ENCODE measurements at places on chromosomes 1 and 21.

- DNase-seq: no peak
Measured at GRCh38 chr1:60984062-60984799, 98.1 kb upstream of the NFIA start.

DNA sequence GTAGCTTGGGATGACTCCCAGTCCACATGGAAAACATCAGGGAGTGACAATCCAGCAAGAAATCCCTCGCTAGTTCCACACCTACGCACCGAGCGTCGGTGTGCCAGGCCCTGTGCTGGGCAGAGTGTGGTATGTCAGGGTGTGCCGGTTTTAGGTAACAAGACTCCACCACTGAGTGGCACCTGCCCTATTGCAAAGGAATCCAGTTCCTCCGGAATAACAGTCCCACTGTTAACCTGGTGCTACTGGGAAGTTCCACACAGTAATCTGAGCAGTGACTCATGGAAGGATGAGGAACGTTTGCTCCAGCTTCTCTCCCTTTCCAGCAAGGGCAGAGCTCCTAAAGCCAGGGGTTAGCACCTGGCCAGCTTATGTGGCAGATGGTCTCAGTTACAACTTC lies 14.3 kb downstream of the RNF207 start:
- no peak for DNase-seq

DNA sequence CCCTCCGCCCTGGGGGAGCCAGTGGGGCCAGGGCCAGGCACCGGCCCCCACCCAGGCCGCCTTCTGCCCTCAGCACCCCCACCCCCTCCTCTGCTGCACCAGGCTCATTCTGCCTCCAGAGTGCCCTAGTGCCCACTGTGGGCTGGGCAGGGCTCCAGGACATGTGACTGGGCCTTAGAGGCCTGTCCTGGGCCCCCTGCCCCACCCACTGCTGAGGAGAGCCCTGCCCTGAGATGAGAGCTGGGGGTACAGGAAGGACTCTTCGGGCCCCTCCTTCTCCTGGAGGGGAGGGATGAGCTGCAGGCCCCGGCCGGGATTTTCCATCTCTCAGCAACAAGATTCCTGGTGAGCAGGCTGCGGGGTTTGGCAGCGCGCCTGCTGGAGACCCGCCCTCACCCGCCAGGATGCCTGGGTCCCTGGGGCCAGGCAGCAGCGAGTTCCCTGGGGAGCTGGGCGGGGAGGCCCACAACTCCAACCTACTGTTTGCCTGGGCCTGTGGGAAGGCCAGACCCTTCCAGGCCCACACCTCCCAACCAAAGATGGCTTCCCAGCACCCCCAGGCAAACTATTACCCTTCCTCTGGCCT lies 14.0 kb downstream of the AHDC1 start:
- no peak for DNase-seq

- peak; percentile 78 for DNase-seq
Measured at GRCh38 chr1:8439015-8439702, 121.2 kb downstream of the SLC45A1 start.

GRCh38 chr1:17861685-17862084 lies 106.6 kb downstream of the ACTL8 start:
- no peak for DNase-seq

GRCh38 chr1:246329900-246330299 lies 177.2 kb downstream of the SMYD3 start:
- DNase-seq: peak; percentile 79

DNA sequence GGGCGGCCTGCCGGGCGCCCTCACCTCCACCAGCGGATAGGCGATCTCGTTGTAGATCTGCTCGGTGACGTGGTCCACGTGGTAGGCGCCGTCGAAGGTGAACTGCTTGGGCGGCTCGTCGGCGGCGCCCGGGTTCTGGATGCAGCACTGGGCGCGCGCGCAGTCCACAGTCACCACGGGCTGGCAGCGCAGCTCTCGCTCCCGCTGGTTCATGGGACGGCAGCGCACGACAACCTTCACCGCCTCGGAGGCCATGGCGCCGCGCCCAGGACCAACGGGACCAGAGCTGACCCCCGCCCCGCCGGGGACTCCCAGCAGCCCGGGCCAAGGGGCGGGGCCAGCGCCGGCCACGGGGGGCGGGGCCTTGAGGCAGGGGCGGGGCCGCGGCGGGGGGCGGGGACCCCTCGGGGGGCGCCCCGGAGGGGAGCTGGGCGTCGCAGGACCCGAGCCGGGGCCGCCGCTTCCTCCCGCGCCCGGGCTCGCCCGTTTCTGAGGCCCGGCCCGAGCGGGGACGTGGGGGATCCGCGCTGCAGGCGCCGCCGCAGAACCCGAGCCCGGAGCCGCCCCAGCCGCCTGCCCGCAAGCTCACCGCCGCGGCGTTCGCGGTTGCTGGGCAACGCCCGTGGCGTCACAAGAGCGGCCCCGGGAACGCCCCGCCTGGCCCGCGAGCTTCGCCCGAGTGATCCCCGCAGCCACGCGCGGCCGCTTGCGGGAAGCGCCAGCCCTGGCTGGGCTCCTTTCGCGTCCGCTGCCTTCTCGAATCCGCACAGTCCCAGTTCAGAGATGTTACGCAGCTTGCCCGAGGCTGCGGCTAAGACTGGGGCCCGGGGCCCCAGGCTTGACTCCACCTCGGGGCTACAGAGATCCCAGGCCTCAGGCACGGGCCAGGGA lies at the start of gene KIF17:
Gene KIF17 (minus strand): TSS at position 556 of the 891 bp plus-strand sequence. CDS start 301 bp downstream, at position 255.
- peak; percentile 87 for DNase-seq

GRCh38 chr1:46969014-46969619 lies 27.8 kb upstream of the CYP4A11 start:
- no peak for DNase-seq

- no peak for DNase-seq
Measured at GRCh38 chr1:147522775-147523174, 18.5 kb upstream of the BCL9 start.

DNA sequence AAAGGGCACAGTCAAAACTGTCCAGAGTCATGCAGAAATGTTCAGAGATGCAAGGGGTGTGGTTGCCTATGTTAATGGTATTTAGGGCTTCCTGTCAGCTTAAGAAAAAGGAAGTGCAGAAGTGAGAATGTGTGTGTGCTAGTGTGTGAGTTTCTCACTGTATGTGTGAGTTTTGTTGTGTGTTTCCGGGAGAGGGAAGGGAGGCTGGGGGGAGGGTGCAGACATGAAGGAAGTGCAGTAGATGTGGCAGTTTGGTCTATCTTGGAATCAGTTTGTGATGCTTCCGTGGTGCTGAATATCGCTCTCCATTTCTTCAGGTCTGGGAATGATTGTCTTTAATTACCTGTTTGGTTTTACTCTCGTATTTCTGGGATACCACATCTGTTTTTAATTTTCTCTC lies 16.5 kb upstream of the ATP6V1G3 start:
- DNase-seq: peak; percentile 18

- peak; percentile 50 for DNase-seq
Measured at GRCh38 chr1:29237852-29238619, 1.7 kb downstream of the PTPRU start.

DNA sequence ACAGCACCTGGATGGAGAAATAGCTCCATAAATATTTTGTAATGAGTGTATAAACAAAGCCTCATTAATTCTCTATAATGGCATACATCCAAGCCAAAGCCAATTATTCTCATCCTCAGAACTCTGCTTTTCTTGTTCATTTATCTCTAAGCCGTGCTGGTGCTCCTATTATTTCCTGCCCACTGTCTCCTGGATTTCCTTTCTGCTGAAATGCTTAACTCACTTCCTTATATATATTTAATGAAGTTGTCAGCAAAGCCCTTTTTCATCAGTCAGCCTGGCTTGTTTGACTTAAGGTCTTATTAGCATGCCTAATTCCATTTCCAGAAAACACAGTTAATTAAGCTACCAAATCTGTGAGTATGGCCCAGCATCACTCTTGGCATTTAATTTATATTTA lies 93.4 kb downstream of the SLC25A24 start:
- no peak for DNase-seq

- no peak for DNase-seq
Measured at GRCh38 chr1:156464335-156464734, 36.2 kb downstream of the MEF2D start.

DNA sequence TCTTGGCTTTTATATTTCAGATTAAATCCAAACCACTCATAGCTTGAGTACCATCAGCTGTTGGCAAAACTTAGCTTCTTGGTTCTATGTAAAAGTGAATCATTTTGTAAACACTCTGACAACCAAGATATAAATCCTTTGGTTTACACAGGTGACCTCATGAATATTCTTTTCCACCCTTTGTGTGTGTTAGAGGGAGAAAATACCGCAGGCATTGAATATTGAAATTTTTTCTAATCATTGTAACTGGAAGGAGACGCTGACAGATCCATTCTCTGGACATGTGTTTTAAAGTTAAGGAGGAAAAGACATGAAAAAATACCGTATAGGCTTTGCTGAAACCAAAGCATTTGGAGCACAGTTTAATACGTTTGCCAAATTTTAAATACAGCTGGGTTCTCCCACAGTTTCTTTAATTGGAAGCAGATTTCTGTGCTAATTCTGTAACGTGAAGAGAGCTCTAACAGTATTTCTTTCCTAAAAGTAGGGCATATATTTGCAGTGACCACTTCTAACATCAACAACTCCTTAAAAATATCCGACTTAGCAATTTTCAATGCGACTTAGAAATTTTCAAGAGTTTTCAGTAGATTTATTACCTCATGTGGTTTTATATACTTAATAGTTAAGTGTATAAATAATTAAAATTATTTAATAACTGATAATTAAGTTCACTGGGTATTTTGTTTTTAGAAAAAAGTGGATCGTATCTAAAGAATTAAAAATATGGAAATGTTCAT lies 388.2 kb downstream of the USP25 start:
- no peak for DNase-seq

GRCh38 chr21:38376235-38376634 lies 119.4 kb downstream of the KCNJ15 start:
- DNase-seq: no peak

GRCh38 chr1:63317817-63318152 lies 4.6 kb upstream of the FOXD3 start:
- DNase-seq: no peak

DNA sequence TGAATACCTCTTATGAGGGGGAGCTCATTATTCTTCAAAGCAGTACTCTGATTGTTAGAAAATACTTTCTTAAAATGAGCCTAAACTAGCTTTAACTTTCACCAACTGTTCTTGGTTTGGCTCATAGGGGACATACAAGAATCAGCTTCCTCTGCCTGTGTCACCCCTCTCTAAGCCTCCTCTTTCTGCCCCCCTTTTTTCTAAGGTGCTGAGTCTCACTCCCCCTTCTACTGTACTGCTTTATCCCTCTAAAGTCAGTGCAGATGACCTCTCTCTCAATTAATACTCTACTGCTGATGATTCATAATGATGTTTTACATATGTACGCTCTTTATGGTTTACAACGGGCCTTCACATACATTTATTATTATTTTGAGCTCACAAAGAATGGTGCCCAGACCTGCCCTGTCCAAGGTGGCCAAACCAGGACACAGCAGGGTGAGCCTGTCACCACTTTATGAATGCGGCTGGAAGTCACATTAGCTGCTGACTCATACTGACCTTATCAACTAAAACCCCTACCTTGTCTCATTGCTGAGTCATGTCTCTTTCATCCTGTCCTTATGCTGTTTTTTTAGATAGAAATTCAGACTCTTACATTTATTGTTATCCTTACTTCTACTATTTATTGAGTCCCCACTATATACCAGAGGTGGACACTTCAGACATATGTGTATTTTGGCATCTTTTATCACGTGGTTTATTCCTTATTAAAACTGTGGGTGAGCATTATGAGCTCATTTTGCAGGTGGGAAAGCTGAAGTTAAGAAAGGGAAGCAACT lies 126.9 kb downstream of the RNF220 start:
- DNase-seq: no peak

DNA sequence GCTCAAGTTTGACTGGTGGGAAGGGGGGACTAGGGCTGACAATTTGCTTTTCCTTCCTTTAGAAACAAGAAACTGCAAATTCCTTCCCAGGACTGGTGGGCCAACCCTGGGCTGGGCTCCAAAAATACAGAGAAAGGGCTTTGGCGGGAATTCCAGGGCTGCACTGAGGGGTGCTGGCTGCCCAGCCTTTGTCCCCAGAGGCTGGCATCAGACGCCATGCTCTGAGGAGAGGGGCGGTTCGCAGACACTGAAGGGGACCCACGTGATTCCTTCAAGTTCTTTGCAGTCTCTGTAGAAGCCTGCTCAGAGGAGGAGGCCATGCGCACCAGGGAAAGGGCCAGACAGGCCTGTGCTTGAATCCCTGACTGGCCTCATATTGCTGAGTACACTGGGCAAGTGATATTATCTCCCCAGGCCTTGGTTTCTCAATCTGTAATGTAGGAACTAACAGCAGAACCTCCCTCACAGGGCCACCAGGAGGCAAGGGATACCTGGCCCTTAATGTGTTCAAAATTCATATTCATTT lies 119.5 kb downstream of the EPHB2 start:
- DNase-seq: no peak

- no peak for DNase-seq
Measured at GRCh38 chr21:42360317-42360716, 6.0 kb downstream of the TFF1 start.

DNA sequence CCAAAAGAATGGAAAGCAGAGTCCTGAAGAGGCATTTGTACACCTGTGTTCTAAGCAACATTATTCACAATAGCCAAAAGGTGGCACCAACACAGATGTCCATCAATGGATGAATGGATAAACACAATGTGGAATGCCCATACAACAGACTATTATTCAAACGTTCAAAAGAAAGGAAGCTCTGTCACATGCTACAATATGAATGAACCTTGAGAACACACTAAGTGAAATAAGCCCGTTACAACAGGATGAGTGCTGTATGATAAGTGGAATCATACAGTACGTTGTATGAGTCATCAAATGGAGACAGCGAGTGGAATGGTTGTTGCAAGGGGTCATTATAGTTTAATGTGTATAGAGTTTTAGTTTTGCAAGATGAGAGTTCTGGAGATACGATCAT lies 80.1 kb downstream of the SH3BGR start:
- DNase-seq: no peak

GRCh38 chr1:21659099-21659923 lies 9.8 kb downstream of the RAP1GAP start:
- peak; percentile 98 for DNase-seq

DNA sequence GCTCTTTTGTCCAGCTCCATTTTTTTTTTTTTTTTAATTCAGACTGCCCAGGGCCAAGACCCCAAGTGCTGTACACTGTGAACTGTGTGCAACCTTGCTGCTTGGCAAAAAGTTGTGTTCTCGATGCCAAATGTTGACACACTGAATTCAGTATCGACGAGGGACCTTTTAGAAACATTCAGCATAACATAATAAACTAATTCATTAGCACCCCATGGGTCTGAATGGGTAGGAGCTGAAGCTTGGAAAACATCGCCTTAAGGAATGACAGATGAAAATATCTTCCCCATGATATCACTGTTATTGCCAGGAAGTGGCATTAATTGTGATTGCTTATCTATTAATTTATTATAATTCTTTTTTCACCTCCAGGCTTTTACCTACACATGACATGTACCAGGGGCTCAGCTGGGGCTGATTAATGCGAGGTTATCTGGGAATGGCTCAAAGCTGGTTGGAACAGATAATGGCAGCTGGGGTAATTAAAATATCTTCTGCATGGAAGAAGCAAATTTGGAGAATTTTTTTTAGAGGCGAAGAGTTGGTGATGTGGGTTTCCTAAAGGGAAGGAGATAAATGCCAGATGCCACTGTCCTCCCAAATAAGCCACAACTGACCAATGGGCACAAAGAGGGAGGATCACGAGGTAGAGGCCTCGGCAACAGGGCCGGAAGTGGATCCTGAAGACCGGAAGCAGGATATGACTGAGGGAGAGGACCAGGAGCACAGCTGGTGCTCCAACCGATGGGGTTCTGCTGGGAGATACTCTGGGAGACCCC lies 169.3 kb downstream of the GRIK3 start:
- DNase-seq: no peak

- DNase-seq: no peak
Measured at GRCh38 chr1:223825767-223826748, 19.7 kb downstream of the TP53BP2 start.

GRCh38 chr1:58812468-58812867 lies 28.6 kb upstream of the JUN start:
- no peak for DNase-seq

- no peak for DNase-seq
Measured at GRCh38 chr1:172711558-172711957, 52.7 kb downstream of the FASLG start.

Data from GM13976 (cell line).